ENCODE measurements at places on chromosomes 7 and 10. TPM values are rescaled to one million over a fixed set of nuclear protein-coding genes. Genes with fewer than 3 reads are reported as not detected.

Gene NOS3
- total RNA-seq: 4.8 TPM

Gene CYP26C1
- 0.02 TPM for total RNA-seq

Gene CYP2C8
- 0.09 TPM for total RNA-seq

Gene HELLS
- 84.6 TPM for total RNA-seq

Gene C7orf57
- total RNA-seq: not detected

Gene MYO1G
- 0.28 TPM for total RNA-seq

Gene OR9A2
- total RNA-seq: not detected

Gene SLC26A3
- 0.08 TPM for total RNA-seq
